ENCODE measurements at places on chromosomes 13 and 19.

DNA sequence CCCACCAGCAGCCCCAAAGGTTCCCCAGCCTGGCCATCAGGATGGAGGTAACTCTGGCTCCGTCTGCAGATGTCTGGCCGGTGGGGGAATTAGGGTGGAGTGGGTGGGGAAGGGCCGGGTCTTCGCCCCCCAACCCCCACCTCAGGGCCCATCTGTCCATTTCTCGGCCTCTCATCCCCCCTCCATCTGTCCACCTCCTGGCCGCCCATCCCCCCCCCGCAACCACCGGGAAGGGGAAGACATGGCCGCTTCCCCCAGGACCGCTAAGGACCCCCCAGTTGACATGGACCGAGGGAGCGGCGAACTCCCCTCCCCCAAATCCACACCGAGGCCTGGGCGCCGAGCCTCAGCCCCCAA is 793 bp downstream of the LRFN1 start:
- no peak for DNase-seq

- DNase-seq = no peak
Measured at GRCh38 chr19:11173516-11174155, 18.1 kb upstream of the SPC24 start.

GRCh38 chr19:6521718-6522646 is 8.8 kb upstream of the TNFSF9 start:
- DNase-seq = peak; percentile 72

DNA sequence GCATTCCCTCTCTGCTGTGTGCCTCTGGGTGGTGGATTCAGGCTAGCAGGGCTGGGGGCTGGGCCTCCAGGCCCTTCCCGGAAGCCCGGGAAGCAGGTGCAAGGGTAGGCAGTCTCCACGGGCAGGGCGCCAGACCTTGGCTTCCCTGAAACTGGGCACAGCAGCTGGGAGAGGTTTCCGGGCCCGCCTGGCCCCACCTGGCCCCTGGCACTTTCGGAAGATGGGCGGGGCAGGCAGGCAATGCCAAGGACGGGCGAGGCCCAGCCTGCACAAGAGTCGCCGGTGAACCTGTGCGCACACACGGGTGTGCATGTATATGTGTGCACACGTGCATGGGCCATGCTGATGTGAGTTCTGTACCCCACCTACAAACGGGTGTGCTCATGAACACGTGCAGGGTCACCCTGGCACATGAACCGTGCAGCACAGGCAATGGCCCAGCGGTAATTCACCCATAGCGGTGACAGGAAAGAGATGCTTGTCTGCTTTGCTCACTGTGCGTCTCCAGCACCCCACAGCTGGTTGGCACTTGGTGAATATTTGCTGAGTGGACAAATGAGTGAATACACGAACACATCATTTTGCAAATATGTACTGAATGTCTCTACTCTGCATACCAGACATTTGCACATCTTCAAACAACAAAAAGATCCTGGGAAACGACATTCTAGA is 15.3 kb downstream of the GADD45B start:
- DNase-seq = no peak

GRCh38 chr19:28701491-28701890 is 511.5 kb downstream of the UQCRFS1 start:
- no peak for DNase-seq

DNA sequence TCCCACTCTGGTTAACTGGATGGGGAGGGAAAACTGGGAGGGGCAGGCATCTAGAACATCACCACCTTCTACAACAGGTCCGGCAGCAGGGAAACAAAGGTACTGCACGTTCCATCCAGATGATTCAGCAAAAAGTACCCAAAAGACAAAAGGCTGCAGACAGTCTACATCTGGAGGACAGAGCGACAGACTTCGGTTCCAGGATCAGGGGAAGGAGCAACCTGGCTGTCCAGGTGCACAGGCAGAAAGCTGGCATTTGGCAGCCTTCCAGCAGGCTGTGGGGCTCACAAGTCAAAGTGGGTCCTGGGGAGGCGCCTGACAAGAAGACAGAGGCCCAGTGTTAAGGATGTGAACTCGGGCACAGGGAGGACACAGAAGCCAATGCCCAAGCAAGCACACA is 202.9 kb downstream of the SUCLA2 start:
- no peak for DNase-seq

Measured in activated T-cell treated with anti-CD3 and anti-CD28 coated beads, Interleukin-2, amount 50 U/mL, for 48 hours (primary cell).